ENCODE measurements at places on chromosomes 7 and 10.

- DNase-seq: no peak
These were observed 155.4 kb downstream of the DIP2C start for GRCh38 chr10:534047-534566.

DNA sequence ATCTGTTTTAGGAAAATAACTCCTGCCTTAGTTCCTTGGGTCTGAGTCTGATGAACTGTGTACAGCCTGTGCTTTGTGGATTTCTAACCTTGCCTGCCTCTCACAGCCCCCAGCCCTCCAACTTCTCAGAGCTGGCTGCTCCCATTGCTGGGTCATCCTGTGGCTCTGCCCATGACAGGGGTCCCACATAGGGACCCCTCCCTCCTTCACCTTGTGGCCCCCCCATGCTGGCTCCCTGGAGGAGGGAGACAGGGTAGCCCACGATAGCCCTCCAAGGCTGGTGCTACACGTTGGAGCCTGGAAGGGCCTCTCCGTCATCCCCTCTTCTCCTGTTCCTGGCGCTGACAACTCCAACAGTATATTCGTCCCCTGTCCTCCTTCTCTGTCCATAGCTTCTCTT, 2.8 kb upstream of the DENND2A start:
- DNase-seq: no peak

GRCh38 chr7:129635300-129636029, 23.9 kb downstream of the NRF1 start:
- DNase-seq: no peak

GRCh38 chr7:12360948-12361347, 42.7 kb downstream of the VWDE start:
- DNase-seq: no peak

DNA sequence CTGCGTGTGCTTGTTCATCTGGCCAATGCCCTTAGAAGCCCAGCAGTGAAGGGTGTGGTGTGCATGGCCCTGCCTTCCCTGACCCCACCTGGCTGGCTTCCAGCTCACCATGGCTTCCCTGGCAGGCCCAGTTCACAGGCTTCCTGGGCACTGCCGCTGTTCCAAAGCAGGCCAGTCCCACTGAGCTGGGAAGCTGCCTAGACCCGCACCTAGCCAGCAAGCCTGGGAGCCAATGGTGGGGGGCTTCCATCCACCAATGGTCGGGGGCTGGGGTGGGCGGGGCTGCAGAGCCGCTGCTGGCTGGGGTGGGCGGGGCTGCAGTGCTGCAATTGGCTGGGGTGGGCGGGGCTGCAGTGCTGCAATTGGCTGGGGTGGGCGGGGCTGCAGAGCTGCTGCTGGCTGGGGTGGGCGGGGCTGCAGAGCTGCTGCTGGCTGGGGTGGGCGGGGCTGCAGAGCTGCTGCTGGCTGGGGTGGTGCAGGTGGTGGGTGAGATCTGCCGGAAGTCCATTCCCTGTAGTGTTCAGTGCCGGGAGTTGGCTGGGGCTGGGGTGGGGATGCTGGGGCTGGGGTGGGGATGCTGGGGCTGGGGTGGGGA, 12.4 kb downstream of the CALY start:
- DNase-seq: no peak

DNA sequence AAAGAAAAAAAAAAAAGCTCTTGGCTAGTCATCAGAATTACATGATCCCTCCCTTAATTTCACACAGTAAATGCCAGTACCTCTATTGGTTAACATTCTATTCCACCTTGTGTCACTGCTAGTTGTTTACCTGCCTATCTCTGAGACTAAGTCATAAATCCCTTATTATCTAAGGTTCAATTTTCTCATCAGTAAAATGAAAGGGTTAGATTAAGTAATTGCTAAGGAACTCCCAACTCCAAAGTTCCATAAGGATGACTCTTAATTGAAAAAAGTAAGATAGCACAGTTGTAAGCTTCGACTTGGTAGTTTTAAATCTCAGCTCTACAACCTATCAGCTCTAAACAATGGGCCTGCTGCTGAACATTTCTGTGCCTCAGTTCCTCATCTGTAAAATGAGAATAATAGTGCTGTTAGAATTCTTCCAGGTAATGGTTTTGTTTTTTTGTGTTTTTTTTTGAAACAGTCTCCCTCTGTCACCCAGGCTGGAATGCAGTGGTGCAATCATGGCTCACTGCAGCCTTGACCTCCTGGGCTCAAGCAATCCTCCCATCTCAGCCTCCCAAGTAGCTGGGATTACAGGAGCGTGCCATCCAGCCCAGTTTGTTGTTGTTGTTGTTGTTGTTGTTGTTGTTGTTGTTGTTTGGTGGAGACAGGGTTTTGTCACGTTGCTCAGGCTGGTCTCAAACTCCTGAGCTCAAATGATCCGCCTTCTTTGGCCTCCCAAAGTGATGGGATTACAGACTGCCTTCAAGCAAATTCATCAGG, 35.6 kb downstream of the SRPK2 start:
- DNase-seq: no peak
